ENCODE measurements at places on chromosomes 12 and 14.

DNA sequence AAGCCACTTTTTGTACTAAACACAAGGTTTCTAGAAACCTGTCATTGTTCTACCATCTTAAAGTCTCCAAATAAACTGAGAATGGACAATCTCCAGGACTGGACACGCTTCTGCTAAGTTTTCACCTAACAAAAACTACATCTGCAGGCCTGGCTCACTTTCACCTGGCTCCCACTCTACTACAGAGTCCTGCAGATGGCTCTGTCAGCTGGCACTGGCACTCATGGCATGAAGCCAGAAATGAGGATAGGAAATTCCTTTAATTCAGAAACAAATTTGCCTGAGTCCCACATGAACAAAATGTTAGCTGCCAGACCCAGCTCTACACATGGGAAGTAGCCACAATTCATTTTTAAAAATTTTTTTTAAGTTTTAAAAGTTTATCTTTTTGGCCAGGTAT is 42.1 kb downstream of the STXBP6 start:
- DNase-seq = peak; percentile 49

- DNase-seq = no peak
Measured at GRCh38 chr14:104592292-104592672, 12.3 kb downstream of the TMEM179 start.

DNA sequence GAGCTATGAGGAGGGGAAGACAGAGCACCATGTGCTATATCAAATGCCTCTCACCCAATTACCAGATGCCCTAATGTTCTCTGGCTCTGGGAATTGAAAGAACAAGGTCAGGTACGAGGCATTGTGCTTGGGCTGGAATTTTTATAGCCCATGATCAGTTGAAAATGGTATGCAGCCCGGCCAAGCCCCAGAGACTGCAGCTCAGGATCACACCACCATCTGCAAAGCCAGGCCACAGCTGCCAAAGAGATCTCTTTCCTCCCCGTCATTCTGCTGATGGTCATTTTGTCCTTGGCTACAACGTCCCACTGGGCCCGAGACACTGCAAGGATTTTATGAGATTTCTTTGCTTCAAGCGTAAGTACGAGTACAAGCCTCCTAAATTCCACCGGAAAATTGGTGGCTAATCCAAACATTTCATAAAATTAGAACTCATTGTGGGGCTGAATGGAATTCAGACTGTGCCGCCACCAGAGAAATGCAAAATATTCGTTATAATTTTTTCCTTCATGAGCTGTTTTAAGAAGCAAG is 15.1 kb downstream of the NUAK1 start:
- DNase-seq = peak; percentile 77

DNA sequence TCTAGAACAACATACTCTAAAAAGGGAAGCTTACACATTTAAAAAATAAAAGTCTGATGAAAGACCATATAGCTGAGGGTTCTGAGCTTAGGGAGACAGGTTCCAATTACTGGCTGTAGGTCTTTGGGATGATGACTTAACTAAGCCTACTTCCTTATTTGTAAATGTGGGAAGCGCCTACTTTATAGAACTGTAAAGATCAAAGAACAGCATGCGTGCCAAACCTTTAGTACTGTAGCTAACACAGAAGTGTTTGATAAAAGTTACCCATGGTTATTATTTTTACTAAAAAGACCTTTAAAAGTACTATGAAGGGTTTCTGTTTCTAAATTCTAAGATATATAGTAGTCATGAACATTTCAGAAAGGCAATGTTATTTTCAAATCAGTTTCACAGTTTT is 35.7 kb downstream of the STK38L start:
- no peak for DNase-seq

DNA sequence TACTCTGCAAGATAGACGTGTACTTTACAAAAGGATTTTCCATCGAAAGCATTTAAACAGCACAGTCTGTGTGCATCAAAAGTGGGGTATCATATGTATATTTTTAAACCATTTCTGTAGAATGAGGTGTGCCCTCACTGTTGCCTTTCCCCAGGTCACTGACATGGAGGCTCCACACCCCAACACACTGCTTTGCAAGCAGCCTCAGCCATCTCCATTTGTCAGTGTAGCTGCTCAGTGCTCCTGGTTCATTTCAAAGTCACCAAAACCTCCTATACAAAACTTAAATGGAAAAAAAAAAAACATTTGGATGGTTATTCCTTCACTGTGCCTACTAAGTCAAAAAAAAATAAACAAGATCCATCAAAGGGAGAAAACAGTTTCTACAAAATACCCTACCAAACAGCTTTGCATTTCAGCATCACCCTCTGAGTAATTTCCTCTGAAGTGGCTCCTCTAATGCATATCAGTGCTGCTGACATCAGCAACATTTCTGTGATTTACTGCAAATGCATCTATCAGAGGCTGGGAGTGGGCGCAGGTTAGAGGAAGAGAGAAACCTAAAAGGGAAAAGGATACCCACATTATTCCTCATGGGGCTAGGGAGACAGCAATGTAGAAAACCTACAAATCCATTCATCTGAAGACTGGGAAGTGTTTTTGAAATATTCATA is 46.0 kb downstream of the KCNK10 start:
- no peak for DNase-seq

- DNase-seq = no peak
Measured at GRCh38 chr12:7017870-7018349, 366 bp downstream of the LPCAT3 start.

DNA sequence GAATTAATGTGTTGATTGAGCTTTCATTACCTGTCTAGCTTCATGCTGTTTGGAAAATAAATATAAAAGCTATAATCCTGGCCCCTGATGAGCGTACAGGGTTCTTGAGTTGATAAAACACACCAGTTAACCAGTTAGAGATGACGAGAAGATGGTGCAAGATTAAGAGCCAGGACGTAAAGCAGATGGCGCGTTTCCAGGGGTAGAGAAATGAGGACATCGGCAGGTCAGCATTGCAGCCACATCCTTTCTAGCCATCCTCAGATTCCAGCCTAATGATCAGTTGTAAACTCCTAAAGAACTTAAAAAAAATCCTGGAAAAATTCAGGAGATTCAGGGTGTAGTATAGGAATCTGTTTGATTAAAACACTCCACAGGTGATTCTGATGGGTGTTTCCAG is 203.7 kb downstream of the CACNA1C start:
- peak; percentile 4 for DNase-seq

GRCh38 chr14:91607322-91608047 is 97.4 kb upstream of the PPP4R3A start:
- no peak for DNase-seq

DNA sequence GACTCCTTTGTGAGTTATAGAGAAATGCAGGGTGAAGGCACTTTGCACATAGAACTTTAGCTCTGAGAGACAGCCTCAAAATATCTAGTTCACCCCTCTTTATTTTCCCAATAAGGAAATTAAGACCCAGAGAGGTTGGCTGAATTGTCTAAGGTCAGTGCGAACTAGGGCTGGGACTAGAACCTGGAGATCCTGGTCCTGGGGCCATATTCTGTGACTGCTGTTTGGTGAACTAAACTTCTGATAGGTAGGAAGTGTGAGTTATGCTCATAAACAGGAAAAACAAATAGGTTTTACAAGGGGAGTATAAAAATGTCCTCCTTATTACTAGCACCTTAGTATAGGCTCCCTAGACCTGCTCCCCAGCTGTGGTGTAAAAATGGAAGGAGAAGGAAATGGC is 53.9 kb downstream of the DAD1 start:
- no peak for DNase-seq

DNA sequence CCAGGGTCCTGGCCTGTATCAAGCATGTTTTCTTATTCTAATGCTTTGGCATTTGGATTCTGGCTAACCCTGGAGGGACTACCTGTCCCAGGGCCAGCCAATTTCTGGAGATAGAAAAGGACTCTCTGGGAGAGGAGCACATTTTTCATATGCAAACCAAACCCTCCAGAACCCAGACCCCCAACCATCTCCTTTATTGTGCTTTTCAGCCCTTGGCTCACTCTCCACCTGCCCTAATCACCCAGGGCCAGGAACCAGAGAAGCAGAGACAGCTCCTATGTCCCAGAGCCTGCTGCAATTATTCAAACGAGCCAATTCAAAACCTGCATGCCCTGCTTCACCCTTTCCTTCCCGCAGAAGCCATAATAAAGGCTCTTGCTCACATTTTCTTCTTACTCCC is 23.8 kb downstream of the HSPB8 start:
- DNase-seq = no peak

DNA sequence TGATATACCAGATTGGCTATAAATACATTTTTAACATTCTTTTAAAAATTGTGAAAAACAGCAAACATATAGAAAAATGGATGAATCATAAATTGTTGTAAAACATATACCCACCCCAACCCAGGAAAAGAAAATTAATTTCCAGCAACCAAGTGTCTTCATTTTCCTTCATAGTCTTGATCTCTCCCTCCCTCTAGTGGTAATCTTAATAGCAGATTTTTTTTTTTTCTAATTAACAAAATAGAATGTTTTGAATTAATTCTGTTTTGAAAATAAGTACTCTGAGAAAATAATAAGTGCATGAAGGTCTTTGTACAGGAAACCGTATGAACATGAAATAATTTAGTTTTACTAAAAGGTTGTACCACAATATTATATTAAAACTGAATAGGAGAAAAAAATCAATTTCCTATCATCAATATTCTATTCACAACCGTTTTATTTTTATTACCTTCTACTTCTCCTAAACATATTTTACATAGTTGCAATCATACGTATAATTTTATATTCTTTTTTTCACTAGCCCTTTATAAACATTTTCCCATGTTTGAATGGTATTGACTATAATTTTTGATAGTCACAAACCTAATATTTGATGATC is 7.0 kb downstream of the ETNK1 start:
- DNase-seq = no peak

GRCh38 chr12:10919809-10920208 is 9.2 kb upstream of the PRH2 start:
- DNase-seq = no peak

DNA sequence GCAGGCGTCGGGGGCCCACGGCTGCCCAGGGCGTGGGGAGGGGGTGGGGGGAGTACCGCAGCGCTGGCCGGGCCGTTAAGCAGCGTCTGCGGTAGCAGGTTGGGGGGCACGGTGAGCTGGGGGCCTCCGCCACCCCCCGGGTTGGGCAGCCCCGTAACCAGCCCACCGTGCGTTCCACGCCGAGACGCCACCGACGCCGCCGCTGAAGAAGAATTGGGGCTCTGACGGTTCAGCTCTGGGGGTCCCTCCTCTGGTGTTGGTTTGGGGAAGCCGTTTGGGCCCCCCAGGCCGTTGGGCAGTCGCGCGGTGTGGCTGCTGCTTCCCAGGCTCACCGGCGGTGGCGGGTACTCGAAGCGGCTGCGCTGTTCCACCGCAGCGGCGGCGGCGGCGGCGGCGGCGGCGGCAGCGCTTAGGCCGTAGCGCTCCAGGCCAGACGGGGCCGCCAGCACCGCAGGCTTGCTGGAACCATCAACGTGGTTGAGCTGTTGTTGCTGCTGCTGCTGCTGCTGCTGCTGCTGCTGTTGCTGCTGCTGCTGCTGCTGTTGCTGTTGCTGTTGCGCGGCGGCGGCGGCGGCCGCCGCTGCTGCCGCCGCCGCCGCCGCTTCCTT is 1.5 kb downstream of the IRF2BPL start:
- peak; percentile 62 for DNase-seq

- DNase-seq = no peak
Measured at GRCh38 chr12:130162745-130163460, 639 bp downstream of the FZD10 start.

GRCh38 chr14:33933386-33933933 is 17.4 kb downstream of the EGLN3 start:
- DNase-seq = no peak

DNA sequence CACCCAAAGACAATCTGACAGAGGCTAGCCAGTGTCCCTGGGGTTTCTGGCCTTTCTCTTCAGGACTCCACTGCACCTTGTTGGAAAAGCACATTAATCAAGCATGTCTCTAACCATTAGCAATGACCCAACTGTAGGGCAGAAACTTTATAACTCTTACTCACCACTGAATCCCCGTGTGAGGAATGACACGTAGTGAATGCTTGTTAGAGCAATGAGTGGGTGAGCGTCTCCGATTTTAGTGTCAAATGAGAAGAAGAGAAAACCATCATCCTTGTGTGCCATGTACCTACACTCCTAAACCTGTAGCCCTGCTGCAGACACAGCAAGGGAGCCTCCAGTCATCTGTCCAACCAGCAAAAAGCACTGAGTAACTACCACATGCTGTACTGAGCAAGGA is 56.5 kb upstream of the GPR68 start:
- DNase-seq = no peak

- no peak for DNase-seq
Measured at GRCh38 chr12:121124402-121125109, 8.1 kb upstream of the P2RX7 start.

GRCh38 chr12:9793779-9794395 is 33.2 kb upstream of the CD69 start:
- no peak for DNase-seq

- DNase-seq = no peak
Measured at GRCh38 chr14:73295198-73295796, 58.0 kb downstream of the PAPLN start.

DNA sequence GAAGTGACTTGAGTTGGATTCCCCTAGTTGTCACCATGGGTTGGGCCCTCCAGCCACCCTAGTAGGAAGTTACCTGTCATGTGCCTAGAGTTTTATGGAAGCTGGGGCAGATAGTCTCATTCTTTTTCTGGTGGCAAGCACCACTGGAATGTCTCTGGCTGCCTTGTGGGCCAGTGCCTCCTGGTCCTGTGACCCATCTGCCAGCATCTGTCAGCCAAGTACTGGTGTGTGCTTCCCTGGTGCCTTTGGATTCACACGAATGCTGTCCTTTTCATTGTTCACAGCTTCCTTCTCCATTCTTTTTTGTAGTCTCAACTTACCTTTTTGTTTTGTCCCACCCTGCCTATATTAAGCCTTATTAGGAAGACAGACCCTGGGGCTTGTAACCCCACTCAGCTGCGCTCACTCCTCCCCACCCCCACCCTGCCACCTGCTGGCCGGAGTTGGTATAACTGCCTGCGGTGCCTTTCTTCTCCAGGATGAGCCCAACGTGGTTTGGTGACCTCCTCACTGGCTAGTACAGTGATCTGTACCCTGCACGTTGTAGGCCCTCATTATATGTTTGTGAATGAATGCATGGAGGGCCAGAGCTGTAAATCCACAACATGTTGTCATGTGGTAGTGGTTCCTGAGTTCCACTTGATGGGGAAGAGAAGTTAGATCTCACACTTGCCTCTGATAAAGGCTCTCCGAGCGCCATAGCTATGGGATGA is 125.7 kb downstream of the TSPAN9 start:
- peak; percentile 77 for DNase-seq

GRCh38 chr12:21451529-21451928 is 14.1 kb downstream of the PYROXD1 start:
- no peak for DNase-seq

DNA sequence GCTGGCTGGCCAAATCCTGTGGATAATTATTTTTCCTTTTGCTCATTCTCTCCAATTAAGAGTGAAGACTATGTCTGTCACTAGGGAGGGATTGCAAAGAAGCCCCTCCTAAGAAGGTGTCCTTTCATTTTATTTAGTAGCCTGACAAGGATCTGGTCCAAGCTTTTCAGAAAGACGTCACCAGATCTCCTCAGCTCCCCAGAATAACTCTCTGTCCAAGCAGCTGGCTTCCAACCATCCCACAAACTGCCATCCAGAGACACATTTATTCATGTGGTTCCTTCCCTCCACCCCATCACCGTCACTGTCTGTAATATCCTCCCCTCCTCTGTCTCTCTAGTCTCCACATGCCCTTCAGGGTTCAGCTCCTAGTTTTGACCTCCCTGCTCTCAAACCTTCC is 69.9 kb downstream of the PPM1H start:
- no peak for DNase-seq

Measured in right hindlimb (tissue), 1 donor.